ENCODE measurements at places on chromosomes 2 and 18.

DNA sequence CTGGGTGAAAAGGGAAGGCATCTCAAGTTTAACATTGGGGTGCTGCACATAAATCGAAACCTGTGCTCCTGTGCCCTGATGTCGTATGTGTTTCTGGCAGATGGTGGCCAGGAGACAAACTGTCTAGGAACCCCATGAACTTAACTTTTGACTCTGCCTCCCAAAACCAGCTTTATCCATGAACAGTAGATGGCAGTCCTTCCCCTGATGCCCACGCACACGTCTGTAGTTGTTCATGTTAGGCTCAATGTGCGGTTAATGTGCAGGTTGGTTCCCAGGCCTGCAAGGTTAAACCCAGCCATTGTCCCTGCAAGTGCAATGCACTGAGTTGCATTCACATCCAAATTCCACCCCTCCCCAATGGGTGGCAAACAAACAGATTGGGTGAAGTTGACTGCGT lies 44.1 kb upstream of the SIX3 start:
- no peak for DNase-seq

- no peak for DNase-seq
Observed at GRCh38 chr2:3280197-3280596, 97.4 kb downstream of the EIPR1 start.

GRCh38 chr2:26521054-26521912 lies 43.4 kb upstream of the OTOF start:
- DNase-seq = no peak

DNA sequence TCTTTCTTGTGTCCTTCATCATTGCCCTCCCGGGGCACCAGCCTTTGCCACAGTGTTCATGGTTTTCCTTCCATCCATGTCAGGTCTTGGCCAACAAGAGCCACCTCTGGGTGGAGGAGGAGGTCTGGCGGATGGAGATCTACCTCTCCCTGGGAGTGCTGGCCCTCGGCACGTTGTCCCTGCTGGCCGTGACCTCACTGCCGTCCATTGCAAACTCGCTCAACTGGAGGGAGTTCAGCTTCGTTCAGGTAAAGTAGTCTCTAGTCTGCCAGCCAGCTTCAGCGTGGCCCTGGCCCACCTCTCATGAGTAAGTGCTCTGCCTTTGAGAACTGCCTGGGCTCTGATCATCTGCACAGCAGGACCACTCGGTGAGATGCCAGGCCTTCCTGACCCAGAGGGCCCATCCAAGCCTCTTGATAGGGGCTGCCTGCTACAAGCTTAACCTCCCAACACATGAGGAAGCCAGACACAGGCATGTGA lies 31.0 kb downstream of the STEAP3 start:
- DNase-seq = no peak

GRCh38 chr2:202112041-202112440 lies 39.0 kb downstream of the KIAA2012 start:
- no peak for DNase-seq

GRCh38 chr2:20542269-20542668 lies 95.4 kb downstream of the RHOB start:
- no peak for DNase-seq

DNA sequence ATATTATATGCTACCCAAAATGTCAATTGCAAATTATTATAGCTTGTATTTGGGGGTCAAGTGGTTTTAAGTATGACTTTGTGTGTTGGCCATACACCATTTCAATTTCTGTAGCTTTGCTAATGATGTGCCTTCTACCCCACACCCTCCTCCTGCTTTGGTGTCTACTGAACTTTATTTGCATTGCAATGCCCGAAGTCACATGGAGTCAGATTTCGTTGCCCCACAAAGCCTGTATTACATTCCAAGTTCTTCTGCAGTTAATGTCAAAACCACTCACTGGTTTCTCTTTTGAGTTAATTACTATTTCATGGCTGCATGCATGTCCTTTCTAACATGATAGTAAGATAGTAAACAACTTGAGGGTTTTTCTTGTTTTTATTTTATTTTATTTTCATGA lies 528.9 kb downstream of the RIT2 start:
- no peak for DNase-seq

- DNase-seq = no peak
Observed at GRCh38 chr2:100997509-100998234, 4.4 kb upstream of the RPL31 start.

DNA sequence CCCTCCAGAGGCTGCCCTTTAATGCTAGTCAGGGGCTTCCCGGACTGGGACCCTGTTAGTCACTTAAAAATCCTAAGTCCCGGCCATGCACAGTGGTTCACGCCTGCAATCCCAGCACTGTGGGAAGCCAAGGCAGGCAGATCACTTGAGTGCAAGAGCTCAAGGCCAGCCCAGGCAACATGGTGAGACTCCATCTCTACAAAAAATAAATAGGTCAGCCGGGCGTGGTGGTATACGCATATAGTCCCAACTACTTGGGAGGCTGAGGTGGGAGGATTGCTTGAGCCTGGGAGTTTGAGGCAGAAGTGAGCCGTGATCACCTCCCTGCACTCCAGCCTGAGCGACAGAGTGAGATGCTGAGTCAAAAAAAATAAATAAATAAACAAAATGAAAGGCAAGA lies 17.2 kb upstream of the KCNG2 start:
- DNase-seq = no peak
